Midbrain (tissue), 1 donor: ENCODE measurements at places on chromosomes 3 and 15.
A peak's percentile ranks its signal among the peaks of the same experiment; 100 is the strongest.

DNA sequence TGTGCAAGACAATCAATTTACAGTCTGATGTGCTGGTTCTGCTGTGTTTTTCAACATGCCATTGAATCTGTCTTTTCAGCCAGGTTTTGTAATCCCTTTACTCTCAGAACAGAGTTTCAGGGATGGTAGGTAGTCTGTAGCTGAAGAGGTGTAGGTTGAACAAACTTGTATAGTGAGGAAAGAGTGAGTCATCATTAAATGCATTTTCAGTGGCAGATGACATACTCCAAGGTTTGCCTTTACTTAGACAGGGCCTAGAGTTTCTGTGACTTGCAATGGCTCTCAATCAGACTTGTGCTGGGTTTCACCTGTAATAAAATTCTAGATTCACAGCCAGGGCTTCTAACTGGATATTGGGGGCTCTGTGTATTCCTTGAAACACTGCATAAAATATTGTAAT lies 94.6 kb downstream of the CYP19A1 start:
- DNase-seq, result no peak

- peak; percentile 15 for DNase-seq
These were observed 57.2 kb downstream of the SEC22A start for GRCh38 chr3:123258811-123259420.

DNA sequence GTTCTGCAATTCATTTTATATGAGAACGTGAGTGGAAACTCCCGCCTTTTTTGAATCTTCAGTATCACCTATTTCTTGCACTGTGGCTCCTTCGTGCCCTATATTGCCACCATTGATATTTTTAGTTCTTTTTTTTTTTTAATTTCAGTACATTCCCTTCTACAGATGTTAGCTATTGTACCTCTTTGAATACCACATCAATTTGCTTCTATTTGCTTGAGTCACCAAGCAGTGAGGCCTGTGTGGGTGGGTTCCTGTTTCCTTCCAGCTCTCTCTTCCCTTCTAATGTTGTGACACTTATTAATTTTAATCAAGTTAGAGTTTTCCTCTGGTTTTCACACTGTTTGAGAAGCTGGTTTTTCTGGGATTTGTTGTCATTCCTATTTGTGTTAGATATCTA lies 8.7 kb downstream of the HACD2 start:
- no peak for DNase-seq

DNA sequence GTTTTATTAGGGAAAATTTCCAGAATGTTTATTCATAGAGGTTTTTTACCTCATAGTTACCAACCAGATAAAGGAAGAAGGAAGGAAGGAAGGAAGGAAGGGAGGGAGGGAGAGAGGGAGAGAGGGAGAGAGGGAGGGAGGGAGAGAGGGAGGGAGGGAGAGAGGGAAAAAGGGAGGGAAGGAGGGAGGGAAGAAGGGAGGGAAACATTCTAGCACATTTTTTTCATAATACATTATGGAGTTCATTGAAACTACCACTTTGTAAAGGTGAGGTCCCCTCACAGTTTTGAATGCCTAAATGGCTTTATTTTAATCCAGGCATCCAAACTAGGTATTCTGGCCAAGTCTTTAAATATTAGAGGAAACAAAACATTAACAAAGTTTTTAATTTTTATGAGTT lies 1049.1 kb downstream of the ROBO1 start:
- DNase-seq, result no peak
